Left cardiac atrium (tissue), 4 donors: ENCODE measurements at places on chromosomes 3 and 15. TPM values are rescaled to one million over a fixed set of nuclear protein-coding genes. Genes with fewer than 3 reads are reported as not detected.

- no peak for DNase-seq
These were observed at the start of gene AHSG for GRCh38 chr3:186612721-186613636. AHSG (plus strand) TSS chr3:186613060; CDS start chr3:186613142, 82 bp downstream.

- DNase-seq: no peak
These were observed 98.1 kb downstream of the CORO2B start for GRCh38 chr15:68676926-68677325.

- no peak for DNase-seq
These were observed 294.3 kb downstream of the LRTM1 start for GRCh38 chr3:54633444-54634121.

GRCh38 chr3:132034486-132035464, at the start of gene CPNE4:
CPNE4 (minus strand) TSS chr3:132035014.
- DNase-seq: peak; percentile 80

The NEK10 gene
- total RNA-seq: 5.1 TPM

- no peak for DNase-seq
These were observed 53.7 kb upstream of the ATP11B start for GRCh38 chr3:182739619-182740018.

The STRA6 gene
- not detected for total RNA-seq

GRCh38 chr15:58724466-58724865, 25.0 kb downstream of the ADAM10 start:
- DNase-seq: no peak

The EPHA6 gene
- total RNA-seq: 1.1 TPM

The PDZRN3 gene
- total RNA-seq: 60.6 TPM

The SLC6A1 gene
- 1.1 TPM for total RNA-seq

- no peak for DNase-seq
These were observed 1.4 kb downstream of the SETD5 start for GRCh38 chr3:9398700-9399336.

DNA sequence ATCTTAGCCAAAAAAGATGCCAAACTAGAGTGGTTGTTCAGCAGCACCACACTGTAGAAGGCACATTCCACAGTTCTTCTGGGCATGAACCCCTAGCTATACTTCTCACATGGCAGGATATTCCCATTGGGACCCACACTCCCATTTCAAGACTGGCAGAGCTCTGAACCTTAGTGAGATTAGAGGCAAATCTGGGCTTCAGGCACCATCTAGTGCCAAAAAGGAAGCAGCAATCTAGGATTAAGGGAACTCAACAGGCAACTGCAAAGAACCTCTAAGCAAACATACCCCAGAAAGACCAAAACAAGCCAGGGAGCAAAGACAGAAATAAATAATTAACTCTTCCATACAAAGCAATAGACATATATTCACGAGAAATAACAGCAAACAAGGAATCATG, 66.2 kb downstream of the TAFA4 start:
- no peak for DNase-seq

GRCh38 chr15:51085764-51086163, 8.9 kb downstream of the TNFAIP8L3 start:
- no peak for DNase-seq

DNA sequence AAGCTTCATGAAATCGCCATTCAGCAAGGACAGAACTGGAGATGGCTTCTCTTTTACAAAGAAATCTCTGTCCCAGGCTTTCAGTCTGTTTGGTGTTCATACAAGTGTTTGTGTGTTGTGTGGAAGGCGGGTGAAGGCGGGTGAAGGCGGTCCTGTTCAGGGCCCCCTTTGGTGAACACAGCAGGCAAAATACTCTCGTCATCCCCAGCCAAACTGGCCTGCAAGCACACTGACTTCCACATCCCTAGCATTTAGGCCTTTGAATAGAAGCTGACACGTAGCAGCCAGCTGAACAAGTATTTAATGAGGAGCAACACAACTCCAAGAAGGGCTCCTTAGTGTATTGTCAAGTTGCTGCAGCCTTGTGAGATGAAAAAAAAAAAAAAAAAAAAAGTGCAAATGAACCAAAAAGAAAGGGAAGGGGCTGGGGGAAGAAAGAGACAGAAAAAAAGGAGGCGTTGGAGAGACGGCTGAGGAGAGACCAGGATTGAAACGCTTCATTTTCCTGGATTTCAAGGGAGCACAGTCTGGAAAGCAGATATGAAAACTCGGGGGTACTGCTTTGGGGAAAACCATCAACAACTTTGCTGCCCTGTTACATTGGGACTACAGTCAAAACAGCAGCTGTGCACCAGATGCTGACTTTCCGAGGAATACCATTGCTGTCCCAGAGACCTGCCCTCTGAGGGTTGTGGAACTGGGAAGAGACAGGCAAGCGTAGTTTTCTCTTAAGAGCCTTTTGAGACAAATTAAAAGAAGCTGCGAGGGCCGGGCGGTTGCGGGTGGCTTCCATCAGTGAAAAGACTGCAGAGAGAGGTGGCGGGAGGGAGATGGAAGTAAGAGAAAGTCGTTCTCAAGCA, 74.6 kb downstream of the TGFBR2 start:
- no peak for DNase-seq

The GLDN gene
- total RNA-seq: 1.5 TPM

The BCL2A1 gene
- total RNA-seq: 1.7 TPM

DNA sequence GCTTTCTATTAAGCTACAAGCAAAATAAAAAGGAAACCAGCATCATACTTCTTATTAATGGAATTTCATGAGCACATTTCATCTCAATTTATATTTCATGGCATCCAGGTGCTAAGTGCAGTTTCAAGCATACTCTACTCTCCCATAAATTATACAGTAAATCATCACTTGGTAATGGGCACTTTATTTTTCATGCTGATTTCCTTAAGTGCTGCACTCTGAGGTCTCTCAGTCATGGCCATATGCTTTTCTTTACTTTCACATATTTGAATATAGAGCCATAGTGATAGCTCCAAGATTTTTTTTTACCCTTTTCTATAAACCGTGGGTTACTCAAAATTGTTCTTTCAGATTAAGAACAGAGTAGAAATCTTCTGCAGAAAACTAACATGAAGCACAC, 1505.7 kb upstream of the CADM2 start:
- DNase-seq: no peak

DNA sequence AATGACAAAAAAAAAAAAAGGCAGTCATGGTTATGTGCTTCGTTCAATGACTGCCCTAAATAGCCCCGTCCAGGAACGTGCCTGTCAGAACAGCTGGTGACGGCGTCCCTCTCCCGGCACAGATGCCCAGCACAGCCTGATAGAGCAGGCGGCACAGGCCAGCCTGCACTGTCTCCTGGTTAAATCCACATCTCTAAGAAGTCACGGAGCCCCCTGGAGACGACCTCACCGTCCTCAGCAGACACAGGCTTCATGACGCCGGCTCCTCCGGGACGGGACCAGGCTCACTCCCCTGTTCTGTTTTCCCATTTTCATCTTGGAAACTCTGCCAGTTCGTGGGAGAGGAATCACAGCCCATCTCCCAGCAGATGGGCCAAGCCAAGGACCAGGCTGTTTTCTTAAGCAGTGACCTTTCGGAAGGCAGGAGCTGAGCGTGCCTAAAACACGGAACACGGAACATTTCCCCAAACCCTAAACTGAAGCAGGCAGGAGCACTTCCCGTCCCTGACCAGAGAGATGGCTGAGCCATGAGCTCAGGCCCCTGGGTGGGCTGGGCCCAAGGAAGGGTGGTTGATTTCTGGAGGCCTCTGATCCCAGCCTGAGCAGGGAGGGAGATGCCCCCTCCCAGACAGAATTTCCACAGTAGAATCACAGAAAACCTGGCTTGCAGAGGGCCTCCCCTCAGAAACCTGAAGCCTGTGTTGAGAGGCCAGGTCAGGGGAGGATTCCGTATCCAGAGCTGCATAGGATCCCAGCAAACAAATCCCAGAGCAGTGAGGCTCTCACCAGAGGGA, 35.9 kb downstream of the ADCY5 start:
- peak; percentile 59 for DNase-seq

DNA sequence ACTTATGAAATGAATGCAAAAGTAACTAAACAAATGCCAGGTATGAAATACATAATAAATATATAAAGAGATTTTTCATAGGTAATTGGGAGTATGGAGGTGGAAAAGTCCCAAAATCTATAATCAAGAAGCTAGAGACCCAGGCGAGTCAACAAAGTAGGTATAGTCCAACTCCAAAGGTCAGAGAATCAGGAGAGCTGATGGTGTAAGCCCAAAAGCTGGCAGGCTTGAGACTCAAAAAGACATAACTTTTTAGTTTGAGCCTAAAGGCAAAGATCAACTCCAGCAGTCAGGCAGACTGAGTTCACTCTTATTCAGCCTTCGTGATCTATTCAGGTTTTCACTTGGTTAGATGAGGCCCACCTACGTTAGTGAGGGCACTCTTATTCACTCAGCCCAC, 157.4 kb upstream of the TMCO5A start:
- no peak for DNase-seq

GRCh38 chr3:19947549-19948225, 790 bp downstream of the RAB5A start:
- DNase-seq: peak; percentile 58

The FGF12 gene
- 291 TPM for total RNA-seq

The PPP1R14D gene
- not detected for total RNA-seq

DNA sequence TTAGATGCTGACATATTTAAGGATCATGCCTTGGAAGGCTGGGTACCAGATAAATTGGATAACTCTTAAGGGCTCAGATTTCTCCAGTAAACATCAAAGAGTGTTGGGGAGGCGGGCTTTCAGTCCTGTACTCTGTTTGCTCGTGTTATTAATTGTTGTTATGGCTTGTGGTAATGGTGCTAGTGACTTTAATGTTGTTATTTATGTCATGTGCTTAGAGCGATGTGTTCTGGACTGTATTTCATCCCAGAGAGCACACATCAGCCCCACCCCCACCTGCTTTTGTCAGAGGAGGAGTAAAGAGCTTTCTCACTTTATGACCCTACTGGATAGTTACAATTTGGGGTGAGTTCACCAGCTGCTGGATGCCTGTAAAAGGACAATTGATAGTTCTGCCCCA, 386.3 kb downstream of the EPHB1 start:
- DNase-seq: no peak

DNA sequence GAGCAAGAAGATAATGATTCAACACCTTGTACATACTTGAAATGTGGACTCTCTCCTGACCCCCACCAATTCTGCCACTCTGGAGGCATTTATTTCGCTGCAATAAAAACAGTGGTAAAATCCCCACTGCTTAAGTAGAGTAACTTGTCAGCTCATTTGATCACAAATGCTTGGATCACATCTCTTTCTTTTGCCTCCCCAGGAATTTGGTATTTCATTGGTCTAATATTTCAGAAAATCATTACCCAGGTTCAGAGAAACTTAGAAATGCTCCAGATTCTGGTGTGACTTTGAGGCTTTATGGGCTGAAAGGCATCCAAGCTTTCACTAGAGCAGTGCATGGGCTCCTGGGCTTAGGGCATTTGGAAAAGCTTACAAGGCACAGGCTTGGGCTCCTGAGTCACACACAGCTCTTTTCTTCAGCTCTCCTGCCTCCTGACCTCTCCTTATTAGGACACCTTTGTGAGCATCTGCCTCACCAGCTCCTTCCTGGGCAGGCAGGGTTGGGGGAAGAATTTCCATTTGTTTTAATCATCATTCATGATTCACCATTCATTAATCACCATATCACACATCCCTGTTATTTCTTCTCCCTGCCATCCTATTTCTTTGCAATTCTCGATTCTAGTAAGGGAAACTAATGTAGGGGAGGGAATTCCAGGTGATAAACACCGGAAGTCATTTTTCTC, 22.5 kb downstream of the CDCP1 start:
- DNase-seq: no peak

GRCh38 chr15:31265090-31265870, 61.4 kb upstream of the KLF13 start:
- DNase-seq: no peak

The THPO gene
- total RNA-seq: 0.50 TPM

DNA sequence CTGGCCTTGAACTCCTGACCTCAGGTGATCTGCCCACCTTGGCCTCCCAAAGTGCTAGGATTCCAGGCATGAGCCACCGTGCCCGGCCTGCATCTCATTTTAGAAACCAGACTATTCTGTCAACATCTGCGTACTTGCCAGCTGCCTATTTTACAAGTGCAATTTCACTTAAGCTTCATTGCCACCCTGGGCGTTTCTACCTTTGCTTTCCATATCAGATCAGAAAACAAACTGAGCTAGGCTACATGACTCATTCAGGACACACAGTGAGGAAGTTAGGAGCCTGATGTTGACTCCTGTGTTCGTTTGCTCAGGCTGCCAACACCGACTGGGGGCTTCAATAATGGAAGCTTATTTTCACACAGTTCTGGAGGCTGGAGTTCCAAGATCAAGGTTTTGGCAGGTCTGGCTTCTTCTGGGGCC, 42.3 kb upstream of the KLHL25 start:
- no peak for DNase-seq

The MYO5A gene
- 19.4 TPM for total RNA-seq

The IVD gene
- total RNA-seq: 58.4 TPM

- DNase-seq: no peak
These were observed 24.3 kb downstream of the NFKBIZ start for GRCh38 chr3:101873619-101874018.

- no peak for DNase-seq
These were observed 98.2 kb downstream of the OSBPL10 start for GRCh38 chr3:31882895-31883294.

The RLBP1 gene
- not detected for total RNA-seq

DNA sequence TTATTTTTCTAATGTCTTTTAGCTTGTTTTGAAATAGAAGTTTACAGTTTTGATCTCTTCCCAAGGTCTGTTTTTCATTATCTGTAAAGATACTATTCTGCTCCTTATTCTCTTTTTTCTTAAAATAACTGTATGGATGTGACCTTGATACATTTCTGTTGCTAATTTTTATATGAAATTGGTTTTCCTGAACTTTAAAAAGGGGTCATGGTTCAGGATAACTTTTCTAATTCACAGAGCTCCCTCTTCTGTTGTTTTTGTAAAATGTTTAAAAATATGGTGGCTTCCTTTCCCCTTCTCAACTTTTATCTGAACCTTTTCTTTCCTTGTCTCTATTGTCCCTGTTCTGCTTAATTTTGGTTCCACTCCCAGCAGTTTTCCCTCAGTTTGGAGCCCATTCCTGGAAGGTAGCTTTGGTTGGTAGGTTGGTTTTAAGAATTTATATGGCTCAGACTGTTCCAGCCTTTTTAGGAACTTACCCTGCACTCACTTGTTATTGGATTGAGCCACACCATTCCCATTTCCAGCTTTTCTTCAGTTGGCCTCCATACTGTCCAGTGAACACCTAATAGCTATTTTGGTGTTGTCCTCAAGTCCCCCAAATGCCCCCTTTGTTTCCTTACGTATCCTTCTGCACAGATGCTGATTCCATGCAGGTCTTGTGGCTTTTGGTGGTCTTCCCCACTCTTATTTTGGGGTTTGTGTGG, 70.3 kb downstream of the SLMAP start:
- DNase-seq: no peak

The TMEM108 gene
- 7.7 TPM for total RNA-seq
